GM12891 (cell line): ENCODE measurements at places on chromosomes 7 and 10.

- DNase-seq: no peak
Measured at GRCh38 chr7:114885836-114886235, 36.1 kb upstream of the MDFIC start.

DNA sequence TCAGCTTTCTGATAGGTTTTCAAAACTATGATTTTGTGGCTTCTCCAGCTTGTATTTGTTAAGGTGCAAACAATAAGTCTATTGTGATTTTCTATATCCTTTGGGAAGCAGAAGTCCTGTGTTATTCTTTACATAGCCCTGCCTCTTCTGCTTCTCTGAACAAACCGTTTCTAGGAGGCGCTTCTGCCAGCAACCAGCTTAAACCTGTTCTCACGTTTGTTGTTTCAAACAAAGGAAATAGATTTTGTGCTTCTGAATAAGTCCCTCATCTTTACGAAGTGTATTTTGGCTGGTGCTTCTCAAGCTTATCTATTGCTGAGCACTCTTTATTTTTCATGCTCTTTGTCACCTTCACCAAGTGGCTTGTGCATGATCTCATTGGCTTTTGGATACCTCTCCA lies 61.0 kb downstream of the VTI1A start:
- DNase-seq: no peak

- DNase-seq: no peak
Measured at GRCh38 chr10:73872190-73872710, 2.1 kb downstream of the CAMK2G start.

DNA sequence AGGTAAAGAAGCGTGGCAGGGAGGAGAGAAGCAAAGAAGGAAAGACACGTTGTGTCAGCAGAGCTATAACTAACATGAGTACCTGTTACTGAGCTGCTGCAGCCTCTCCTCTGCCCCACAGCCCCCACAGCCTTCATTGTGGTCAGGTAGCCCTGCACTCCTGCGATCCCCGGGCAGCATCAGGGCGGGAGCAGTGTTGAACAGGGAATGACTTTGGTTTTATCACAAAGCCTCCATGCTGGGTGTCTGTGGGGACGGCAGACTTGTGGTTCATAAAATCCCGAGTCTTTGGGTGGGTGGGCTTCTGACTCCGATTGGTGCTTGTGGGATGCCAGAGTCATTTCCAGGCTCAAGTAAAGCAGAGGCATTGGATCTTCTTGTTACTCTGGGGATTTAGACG lies 14.8 kb upstream of the PRKAG2 start:
- no peak for DNase-seq

DNA sequence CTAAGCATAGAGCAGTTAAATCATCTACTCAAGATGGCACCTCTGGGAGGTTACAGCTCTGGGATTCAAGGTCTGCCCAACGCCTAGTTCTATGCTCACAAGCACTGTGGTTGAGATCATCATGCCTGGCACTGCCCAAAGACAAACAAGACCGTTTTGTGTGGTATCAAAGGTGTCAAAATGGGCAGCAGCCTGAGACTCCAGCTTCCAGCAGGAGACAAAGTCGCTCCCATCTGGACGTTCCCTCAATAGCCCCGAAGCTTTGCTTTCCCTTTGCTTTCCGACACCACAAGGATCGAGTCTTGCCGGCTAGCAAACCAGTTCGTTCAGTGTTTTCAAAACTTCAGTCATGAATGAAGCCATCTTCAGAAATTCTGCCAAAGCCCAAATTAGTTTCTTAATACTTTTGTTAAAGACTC lies 5.1 kb downstream of the HABP2 start:
- no peak for DNase-seq

- no peak for DNase-seq
Measured at GRCh38 chr7:31102151-31102972, 50.3 kb downstream of the ADCYAP1R1 start.

- no peak for DNase-seq
Measured at GRCh38 chr7:33760834-33761233, 144.5 kb upstream of the BMPER start.

DNA sequence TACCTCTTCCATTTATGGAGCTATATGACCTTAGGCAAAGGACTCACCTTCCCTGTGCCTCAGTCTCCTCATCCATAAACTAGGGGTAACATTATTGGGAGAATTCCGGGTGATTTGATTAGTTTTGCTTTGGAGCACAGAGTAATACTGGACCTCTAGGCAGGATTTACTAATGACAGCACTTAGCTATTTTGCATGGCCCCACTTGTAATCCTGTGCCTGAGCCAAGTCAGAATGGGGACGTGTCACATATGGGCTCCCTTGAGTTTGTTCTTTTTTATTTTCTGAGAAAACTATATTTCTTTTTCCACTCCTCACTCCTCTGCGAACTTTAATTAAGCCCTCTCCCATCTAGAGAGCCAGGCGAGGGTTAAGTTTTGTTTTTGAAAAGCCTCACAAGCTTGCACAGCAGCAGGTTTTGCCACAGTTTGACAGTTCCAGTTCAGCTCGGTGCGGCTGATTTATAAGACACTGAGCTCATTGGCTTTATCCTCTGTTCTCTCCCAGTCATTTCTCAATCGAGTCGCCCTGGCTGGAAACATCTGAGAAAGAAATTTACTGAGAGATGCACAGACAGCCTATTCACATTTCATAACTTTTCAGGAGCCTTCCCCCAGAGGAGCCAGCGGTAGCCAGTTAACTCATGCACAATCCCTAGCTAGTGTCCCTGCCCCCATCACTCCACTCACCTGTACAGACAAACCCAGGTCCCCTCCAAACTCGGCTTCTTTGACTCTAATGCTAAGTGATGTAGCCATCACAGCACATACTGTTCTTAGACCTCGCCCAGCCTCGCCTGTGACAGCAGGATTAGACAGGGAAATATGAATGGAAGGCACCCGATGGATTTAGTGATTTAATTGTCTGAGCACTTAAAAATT lies 441.9 kb upstream of the NPVF start:
- DNase-seq: no peak

GRCh38 chr10:5293691-5294550 lies 70.8 kb upstream of the UCN3 start:
- DNase-seq: peak; percentile 27

DNA sequence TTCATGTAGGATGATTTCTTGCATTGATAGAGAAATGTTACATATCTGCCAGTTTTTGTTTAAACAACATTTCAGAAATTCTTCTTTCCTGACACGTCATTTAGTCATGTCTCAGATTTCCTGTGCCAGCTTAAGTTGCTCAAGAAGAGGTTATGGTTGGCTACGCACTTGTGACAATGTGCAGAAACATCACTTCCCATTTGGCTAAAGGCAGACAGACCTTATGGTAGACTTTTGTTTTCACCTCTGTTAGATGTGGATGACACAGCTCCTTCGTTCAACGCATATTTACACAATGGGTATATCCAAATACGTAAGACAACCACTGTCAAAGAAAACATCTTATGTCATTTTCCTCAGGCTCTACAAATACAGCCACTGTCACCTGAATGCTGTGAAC lies 125.8 kb downstream of the DOCK4 start:
- DNase-seq: no peak

DNA sequence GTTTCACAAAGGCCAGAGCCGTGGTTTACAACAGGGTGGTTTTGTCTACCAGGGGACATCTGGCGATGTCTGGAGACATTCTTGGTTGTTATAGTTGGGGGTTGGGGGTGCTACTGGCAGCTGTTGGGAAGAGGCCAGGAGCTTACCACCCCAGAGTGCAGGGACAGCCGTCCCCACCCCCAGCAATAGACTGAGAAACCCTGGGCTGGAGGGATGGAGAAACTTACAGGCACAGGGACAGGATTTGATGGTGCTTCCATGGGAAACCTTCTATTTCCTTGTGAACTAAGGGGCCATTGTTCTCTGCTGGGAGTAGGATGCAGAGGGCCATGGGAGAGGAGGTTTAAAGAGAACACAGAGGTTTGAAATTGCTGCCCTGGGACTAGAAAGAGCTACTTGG lies 10.9 kb downstream of the ADCK2 start:
- DNase-seq: no peak

GRCh38 chr10:36177071-36177470 lies 535.0 kb upstream of the FZD8 start:
- no peak for DNase-seq

GRCh38 chr7:45888993-45889366 lies 692 bp downstream of the IGFBP1 start:
- no peak for DNase-seq

- DNase-seq: no peak
Measured at GRCh38 chr10:63264617-63265221, 131.6 kb downstream of the NRBF2 start.

DNA sequence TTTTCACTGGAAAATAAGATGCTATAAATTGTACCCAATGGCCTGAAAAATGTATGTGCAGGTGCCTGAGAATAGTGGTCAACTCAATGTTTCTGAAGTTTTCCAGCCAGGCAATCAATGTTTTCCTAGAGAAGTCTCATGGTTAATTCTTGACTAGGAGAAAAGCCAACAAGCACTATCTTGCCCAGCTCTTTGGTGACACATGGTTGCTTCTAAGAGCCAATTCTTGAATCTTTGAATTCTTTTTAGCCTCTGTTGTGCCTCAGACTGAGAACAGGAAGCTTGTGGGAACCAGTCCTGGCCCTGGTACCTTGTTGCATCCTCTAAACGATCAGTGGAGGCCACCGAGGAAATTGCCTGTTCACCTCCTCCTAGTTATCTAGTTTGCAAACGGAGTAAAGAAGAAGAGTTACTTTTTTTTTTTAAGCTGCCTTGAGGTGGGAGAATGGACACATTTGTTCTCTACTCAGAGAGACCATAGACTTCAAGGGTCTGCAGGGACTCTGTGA lies 144.0 kb upstream of the MKLN1 start:
- no peak for DNase-seq

DNA sequence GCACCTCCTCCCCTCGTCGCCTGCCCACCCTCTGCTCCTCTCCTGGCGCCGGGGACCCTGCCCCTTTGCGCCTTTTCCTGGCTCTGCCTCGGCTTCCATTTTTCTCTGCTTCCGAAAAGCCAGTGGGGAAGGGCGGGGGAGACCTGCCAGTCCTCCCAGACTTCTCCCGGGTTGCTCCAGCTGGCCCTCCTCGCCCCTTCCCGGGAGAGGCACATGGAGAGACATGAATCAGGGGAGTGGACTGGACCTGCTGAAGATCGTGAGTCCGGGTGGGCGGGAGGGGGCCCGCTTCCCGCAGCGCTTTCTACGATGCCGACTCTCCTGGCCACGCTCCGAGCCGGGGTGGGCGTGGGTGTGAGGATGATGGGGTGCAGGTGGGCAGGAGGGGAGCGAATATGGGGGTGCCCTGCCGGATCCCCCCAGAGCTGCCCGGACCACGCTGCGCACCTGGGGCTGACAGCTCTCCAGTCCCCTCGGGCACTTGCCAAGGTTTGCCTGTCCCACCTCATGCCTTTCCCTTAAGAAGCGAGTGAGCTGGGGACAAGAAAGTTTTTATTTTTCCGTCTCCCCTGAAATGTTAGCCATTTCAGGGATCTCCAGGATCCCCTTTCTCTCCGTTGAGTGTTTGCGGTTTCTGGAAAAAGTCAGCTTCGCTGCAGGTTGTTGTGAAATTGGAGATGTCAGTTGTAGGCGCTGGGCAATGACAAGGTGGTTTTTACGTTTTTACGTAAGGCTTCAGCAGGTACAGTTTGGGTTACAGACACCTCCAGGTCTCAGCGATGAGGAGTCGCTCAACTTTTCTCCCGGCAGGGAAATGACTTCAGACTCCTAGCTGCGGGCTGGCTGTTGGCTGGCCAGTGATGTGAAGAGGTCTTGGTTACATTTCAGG lies 977 bp downstream of the CACNB2 start:
- peak; percentile 3 for DNase-seq

- no peak for DNase-seq
Measured at GRCh38 chr7:38296059-38296857, 22.8 kb upstream of the TARP start.
